SJSA1 (cell line): ENCODE measurements at places on chromosomes 13 and 19. TPM values are rescaled to one million over a fixed set of nuclear protein-coding genes. Genes with fewer than 3 reads are reported as not detected.

DNA sequence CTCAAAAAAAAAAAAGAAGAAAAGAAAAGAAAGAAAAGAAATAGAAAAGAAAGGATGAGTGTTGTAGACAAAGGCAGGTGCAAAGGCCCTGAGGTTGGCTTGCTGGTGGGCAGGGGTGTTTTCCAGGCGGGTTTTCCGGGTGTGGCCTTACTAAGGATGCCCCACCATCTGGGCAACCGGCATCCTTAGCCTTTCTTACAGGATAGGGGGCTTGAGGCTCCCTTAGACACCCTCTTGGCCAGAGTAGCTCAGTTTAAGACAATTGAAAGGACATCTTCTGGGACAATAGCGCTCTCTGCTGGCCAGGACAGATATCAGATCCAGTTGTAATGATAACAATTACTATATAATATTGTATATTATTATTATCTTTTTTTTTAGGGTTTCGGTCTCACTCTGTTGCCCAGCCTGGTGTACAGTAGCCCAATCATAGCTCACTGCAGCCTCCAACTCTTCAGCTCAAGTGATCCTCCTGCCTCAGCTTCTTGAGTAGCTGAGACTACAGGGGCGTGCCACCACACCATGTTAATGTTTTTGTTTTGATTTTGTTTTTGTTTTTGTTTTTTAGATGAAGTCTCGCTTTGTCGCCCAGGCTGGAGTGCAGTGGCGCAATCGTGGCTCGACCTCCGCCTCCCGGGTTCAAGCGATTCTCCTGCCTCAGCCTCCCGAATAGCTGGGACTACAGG, 1.4 kb upstream of the QTRT1 start:
- H3K4me1 ChIP-seq: peaks cover 17% of the 10 kb centered on the region
- H3K4me3 ChIP-seq: no peak overlapping the region

GRCh38 chr19:8221161-8221560, 12.0 kb downstream of the CERS4 start:
- H3K36me3 ChIP-seq: no peaks in the 10 kb centered on the region
- H3K27me3 ChIP-seq: no peaks in the 10 kb centered on the region
- H3K4me3 ChIP-seq: no peak overlapping the region
- DNase-seq: no peak
- H3K27ac ChIP-seq: no peak overlapping the region

IGLON5 gene
- not detected in 2 replicates for total RNA-seq

DNA sequence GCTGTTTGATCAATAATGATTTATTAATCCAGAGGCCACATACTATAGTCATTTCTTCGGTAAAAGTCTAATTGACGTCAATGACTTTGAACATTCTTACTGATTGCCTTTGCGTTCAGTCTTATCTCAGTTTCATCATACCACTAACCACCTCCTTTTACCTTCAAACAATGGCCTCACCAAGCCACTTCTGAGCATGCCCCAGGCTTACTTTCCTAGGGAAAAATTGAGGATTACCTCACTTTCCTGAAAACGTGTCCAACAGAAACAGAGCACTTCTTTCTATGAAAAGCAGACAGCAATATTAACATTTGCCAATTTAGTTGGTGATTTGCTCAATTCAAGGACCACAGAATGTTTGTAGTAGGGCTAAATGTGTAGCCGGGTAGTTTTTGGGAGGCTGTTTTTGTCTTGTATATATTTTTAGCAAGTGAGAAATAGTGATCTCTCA, 157.6 kb downstream of the KLF5 start:
- no peak overlapping the region for H3K4me3 ChIP-seq
- H3K27me3 ChIP-seq: no peaks in the 10 kb centered on the region
- no peaks in the 10 kb centered on the region for H3K36me3 ChIP-seq
- no peaks in the 10 kb centered on the region for H3K4me1 ChIP-seq
- no peak for DNase-seq
- H3K27ac ChIP-seq: no peak overlapping the region

MED25 gene
- total RNA-seq: 13.2 and 14.6 TPM in 2 replicates

- H3K36me3 ChIP-seq: peaks cover 32% of the 10 kb centered on the region
- H3K27ac ChIP-seq: no peak overlapping the region
- peaks cover 44% of the 10 kb centered on the region for H3K4me1 ChIP-seq
- no peak for DNase-seq
- H3K27me3 ChIP-seq: no peaks in the 10 kb centered on the region
Observed at GRCh38 chr19:15294561-15294990, 37.8 kb downstream of the BRD4 start.

DNA sequence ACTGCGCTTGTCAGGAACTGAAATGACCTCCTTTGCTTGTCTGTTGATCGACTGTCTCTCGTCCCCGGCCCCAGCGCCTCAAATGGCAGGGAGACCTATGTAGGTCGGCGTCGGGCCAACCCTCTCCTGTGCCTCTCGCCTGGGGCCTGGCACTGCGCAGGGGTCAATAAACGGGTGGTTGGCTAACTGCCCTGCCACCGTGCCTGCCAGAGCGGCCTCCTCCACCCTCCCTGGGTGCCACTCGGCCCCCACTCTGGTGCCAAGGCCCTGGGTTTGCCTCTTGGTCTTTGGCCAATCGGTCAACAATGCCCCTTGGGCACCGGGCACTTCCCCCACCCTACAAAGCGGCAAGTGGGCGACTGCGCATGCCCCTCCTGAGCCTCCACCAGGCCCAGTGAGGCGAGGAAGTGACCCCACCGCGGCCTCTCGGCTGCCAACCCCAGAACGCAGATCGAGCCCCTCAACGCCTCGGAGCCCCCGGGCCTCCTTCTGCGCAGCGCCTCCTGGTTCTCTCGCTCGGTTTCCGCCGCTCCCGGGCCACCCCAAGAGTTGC, 1.1 kb downstream of the KEAP1 start:
- peaks cover 20% of the 10 kb centered on the region for H3K4me1 ChIP-seq
- H3K4me3 ChIP-seq: peak overlapping the region; percentile 98
- H3K27ac ChIP-seq: peak overlapping the region; percentile 99
- DNase-seq: peak; percentile 78
- no peaks in the 10 kb centered on the region for H3K27me3 ChIP-seq

- no peaks in the 10 kb centered on the region for H3K27me3 ChIP-seq
- H3K4me3 ChIP-seq: no peak overlapping the region
- no peaks in the 10 kb centered on the region for H3K4me1 ChIP-seq
- no peak for DNase-seq
- no peak overlapping the region for H3K27ac ChIP-seq
Observed at GRCh38 chr13:67844574-67844973, 614.4 kb upstream of the PCDH9 start.

PROZ gene
- total RNA-seq: not detected in 2 replicates

DNA sequence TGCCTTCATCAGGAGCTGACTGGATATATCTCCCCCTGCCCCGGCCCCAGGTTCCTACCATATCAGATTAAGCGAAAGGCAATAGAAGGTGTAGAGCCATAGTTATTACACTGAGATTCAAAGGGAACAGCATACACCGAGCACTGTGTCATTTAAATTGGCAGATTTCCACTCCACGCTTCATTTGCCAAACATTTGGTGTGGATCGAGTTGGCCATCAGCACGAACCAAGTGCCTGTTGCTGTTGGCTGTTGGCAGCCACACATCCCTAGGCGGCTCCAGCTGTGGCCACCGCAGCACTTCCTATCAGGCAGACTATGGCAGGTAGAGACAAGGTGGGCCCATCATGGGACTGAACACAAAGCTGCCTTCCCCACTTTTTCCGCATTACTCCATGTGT, 115.8 kb downstream of the CCNA1 start:
- H3K27ac ChIP-seq: no peak overlapping the region
- no peaks in the 10 kb centered on the region for H3K4me1 ChIP-seq
- no peaks in the 10 kb centered on the region for H3K27me3 ChIP-seq
- H3K4me3 ChIP-seq: no peak overlapping the region
- H3K36me3 ChIP-seq: no peaks in the 10 kb centered on the region

DNA sequence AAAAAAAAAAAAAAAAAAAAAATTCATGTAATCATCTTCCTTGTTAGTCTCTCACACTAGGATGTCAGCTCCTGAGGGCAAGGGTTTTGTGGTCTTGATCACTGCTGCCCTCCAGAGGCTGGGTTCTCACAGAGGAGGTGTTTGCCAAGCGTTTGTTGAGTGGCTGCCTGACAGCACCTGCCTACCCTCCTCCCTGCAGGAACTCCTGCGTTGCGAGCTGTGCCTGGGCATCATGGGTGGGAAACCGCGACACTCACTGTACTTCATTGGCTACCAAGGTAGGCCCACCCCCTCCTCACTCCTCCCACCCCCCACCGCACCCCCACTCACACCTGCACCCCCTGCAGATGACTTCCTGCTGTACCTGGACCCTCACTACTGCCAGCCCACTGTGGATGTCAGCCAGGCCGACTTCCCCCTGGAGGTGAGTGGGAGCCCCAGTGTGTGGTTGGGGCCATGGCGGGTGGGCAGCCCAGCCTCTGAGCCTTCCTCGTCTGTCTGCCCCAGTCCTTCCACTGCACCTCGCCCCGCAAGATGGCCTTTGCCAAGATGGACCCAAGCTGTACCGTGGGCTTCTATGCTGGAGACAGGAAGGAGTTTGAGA, 8.1 kb downstream of the ATG4D start:
- H3K27ac ChIP-seq: no peak overlapping the region
- peaks cover 83% of the 10 kb centered on the region for H3K36me3 ChIP-seq
- H3K27me3 ChIP-seq: no peaks in the 10 kb centered on the region
- DNase-seq: no peak
- H3K4me1 ChIP-seq: no peaks in the 10 kb centered on the region
